ENCODE measurements at places on chromosomes 1 and 21. TPM values are rescaled to one million over a fixed set of nuclear protein-coding genes. Genes with fewer than 3 reads are reported as not detected.

DNA sequence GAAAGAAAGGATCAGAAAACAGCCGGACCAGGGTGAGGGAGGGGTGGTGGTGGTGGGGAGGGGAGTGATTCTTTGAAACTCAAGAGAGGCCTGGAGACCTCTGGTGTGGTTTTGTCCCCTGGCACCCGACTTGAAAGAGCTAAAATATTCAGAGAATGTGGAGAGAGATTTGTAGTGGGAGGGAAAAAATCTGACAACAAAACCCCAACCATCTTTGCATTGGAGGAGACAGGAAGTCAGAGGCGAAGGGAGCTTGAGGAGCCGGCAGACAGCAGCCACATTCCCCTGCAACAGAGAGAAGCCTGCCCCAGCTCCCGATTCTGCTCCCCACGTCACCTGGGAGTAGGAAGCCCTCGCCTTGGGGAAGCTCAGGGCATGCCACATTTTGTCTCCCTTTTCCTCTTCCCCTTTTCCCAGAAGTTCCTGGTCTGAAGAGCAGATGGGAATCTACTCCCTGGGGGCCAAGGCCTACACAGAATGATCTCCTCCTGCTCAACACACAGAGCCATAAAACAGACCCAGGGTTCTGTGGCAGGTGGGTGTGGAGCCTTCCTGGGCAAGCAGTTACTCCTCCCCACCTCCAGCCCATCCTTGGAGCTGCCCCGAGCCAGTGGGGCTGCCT, 84.9 kb downstream of the ITPKB start:
- DNase-seq = no peak

- peak; percentile 67 for DNase-seq
Measured at GRCh38 chr1:54229281-54229891, 29.4 kb downstream of the MRPL37 start.

GRCh38 chr1:203464226-203464625, 11.4 kb upstream of the PRELP start:
- peak; percentile 22 for DNase-seq

- DNase-seq = no peak
Measured at GRCh38 chr1:96475903-96476302, 245.7 kb upstream of the PTBP2 start.

DNA sequence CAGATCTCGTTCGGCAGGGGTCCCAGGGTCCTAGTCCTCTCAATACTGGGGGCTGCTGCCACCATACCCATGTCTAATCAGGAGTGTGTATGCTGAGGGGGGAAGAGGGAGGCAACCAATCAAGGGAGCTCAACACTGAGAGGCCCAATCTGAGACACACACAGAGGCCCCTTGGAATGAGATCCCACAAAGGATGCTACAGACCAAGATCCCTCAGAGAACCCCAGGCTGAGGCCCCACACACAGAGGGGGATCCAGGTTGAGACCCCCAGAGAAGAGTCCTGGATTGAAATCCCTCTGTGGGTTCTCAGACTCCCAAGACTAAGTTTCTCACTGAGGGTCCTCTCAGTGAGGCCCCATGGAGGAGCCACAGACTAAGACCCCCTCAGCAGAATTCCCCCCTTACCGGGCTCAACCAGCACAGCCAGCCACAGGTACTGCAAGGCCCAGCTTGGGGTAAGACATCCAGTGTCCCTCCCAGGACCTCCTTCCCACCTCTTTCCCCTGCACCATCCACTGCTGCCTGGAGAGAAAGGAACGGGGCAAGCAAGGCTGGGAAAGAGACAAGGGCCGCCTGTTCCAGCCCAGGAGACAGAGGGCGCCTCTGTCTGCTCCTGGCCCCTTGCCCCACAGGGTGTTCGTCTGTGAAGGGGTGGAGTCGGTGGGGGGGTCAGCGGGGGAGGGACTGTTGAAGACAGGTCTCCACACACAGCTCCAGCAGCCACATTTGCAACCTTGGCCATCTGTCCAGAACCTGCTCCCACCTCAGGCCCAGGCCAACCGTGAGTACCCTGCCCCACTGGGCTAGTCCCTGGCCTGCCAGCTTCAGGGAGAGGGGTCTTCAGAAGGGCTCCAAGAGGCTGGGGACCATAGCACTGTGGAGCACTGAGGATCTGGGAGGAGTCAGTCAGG, at the start of gene S100A1:
Gene S100A1 (plus strand): TSS at position 720 of the 912 bp plus-strand sequence. CDS start 2,088 bp downstream, outside the sequence.
- DNase-seq = no peak

Gene WLS
- 15.3 TPM for total RNA-seq

GRCh38 chr1:6163973-6164617, 16.0 kb downstream of the CHD5 start:
- no peak for DNase-seq

Gene NOS1AP
- 2.6 TPM for total RNA-seq

Gene ELAPOR1
- total RNA-seq = 0.80 TPM

DNA sequence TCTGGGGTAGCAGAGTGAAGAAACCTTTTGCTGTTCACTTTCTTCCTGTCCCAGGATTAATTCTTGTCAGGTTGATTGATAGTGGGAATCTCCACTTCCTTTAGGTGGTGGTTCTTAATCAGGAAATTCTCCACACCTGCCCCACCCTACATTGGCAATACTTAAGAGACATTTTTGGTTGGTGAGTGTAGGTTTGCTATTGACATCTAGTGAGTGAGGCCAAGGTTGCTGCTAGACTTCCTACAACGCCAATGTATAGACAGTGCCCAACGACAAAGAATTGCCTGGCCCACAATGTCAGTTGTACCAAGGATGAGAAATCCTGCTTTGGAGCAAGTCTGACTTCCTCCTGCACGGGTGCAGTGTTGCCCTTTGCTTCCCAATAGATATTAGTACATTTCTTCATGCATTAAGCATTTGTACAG, 38.5 kb downstream of the MAP3K7CL start:
- DNase-seq = peak; percentile 98

- DNase-seq = no peak
Measured at GRCh38 chr1:23051290-23051909, 32.1 kb downstream of the KDM1A start.

Gene RGSL1
- total RNA-seq = not detected

Gene DCST1
- not detected for total RNA-seq

DNA sequence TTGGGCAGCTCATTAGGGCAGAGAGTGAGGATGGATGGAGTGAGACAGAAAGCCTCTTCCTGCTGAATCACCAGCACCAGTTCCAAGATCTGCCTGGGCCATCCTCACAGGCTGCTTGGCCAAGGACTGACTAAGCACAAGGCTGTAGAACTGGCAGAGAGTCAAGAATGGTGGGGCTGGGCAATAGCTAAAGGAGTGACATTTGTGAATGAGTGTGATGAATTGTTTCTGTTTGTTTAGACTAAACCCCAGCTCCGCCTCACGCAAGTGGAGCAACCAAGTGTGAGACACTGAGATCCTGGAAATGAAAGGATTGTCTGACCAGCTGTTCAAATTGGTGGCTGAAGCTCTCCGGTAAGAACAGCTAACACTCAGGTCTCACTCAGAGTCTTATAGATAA, 38.6 kb downstream of the BRINP2 start:
- peak; percentile 98 for DNase-seq

DNA sequence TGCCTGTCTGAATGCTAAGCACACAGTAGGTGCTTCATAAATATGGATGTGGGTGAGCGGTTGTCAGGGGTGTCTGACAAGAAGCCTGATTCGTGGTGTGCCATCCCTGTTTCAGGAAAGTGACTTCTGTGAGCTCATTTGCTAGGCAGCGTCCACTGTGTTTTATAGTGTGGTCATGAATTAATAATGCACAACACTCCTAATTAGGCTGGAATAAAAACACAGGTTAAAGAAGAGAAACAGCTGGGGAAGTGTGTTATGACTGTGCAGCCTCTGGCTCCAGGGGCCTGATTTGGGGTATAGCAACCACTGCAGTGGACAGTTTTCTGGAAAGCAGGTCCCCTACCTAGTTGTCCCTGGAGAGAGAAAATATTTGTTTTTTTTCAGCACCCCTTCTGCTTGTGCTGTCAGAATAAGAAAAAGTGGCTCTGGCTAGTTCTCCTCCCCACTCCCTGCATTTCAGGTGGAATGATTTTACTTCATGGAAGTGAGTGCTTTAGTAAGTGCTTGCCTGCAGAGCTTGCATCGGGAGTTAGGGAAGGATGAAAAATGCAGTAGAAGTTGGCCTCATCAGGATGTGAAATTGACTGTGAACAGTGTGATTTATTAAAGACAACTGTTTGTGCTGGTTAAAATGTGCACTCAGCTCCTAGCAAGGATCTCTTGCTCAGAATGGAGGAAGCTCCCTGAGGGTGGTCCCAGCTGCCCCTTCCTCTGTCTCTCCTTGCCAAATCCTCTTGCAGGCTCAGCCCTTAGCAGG, 333.8 kb downstream of the HHAT start:
- DNase-seq = no peak

- DNase-seq = peak; percentile 100
Measured at GRCh38 chr1:218705911-218706893, 361.1 kb downstream of the TGFB2 start.

Gene IFNAR1
- 18.4 TPM for total RNA-seq

- no peak for DNase-seq
Measured at GRCh38 chr1:220315070-220315839, 43.0 kb upstream of the RAB3GAP2 start.

DNA sequence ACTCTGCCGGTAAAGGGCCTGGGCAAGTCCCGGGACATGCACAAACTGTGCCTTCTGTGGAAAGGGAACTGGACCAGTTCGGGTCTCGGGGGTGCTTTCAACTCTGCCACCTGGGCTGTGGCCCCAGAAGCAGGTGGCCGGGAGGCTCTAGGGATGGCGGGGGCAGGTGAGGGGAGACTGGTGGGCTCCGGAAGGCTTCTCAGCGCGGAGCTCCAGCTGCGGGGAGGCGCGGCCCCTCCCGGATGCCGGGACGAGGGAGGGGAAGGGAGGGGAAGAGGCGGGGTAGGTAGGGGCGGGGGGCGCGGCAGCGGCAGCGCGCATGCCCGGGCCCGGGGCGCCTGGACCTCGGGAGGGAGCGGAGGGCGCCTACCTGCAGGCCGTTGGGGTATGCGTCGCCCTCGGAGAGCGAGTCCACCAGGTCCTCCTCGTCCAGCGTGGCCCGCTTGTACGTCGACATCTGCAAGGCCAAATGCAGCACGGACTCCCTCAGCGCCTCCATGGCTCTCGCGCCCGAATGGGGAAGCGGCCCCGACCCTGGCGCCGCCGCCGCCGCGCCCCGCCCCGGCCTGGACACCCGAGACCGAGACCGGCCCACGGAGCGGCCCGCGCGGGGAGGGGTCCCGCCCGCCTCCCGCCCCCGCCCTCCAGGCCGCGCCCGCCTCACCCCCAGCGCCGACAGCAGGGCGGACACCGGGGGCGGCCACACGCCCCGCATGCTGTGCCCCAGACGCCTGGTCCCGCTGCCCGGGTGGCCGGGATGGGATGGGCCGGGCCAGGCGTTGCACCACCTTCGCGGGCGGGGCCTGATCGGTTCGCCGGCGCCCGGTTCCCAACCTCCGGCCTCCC, at the start of gene ECE1:
Gene ECE1 (minus strand): TSS at position 764 of the 846 bp plus-strand sequence. CDS start 49 bp downstream, at position 715.
- peak; percentile 49 for DNase-seq

GRCh38 chr1:197066719-197067456, at the start of gene F13B:
Gene F13B, minus strand, starts transcription at chr1:197067260. Its CDS starts 37 bp downstream, at chr1:197067223.
- peak; percentile 21 for DNase-seq

- DNase-seq = no peak
Measured at GRCh38 chr1:211344152-211344618, 17.6 kb downstream of the TRAF5 start.

- DNase-seq = peak; percentile 49
Measured at GRCh38 chr1:24878775-24879742, 51.0 kb downstream of the RUNX3 start.

Gene HSD11B1
- not detected for total RNA-seq

GRCh38 chr21:18298228-18298627, 53.6 kb downstream of the CHODL start:
- DNase-seq = no peak

DNA sequence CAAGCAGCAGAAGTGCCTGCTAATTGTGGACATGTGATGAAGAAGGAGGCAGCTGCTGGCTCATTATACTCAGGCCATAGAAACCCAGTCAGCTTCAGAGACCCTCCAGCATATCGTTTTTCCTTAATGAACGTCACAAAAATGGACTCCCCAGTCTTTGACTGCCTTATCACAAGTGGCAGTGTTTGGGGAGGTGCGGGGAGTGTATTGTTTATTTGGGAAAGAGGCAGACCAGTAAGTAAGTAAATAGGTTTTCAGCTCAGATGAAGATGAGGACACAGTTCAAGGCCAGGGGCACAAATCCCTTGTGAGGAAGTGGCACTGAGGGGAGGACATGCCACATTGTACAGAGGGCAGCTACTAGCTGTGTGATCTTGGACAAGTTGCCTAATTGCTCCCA, 43.5 kb upstream of the NRDC start:
- DNase-seq = no peak

GRCh38 chr1:155173478-155174323, at the start of gene TRIM46:
Gene TRIM46, plus strand, starts transcription at chr1:155173849. Its CDS starts 118 bp downstream, at chr1:155173967.
- peak; percentile 54 for DNase-seq

- peak; percentile 18 for DNase-seq
Measured at GRCh38 chr1:112507921-112508277, 866 bp upstream of the WNT2B start.

DNA sequence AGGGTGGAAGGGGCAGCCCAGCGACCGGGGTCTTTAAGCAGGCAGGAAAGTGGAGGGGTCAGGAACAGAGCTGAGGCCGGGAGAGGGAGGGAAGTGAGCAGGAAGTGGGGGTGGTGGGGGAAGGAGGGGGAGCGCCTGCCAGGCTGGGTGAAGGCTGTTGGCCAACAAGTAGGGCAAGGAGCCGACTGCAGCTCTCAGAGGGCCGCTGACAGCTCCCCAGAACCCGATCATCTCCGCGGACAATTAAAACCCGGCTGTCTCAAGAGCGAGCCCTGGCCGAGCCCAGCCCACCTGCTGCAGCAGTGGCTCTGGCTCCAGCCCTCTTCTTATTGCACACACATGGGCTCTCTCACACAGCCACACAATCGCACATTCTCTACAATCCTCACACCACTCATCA, 51.6 kb downstream of the GRIK3 start:
- DNase-seq = no peak

Gene MANEAL
- 47.6 TPM for total RNA-seq

- DNase-seq = peak; percentile 96
Measured at GRCh38 chr1:55310505-55310971, 95.4 kb upstream of the USP24 start.

GRCh38 chr1:29821605-29822004, 585.3 kb downstream of the PTPRU start:
- DNase-seq = no peak

GRCh38 chr1:156814571-156815260, 1.9 kb downstream of the SH2D2A start:
- DNase-seq = peak; percentile 57

Gene HES2
- total RNA-seq = 42.9 TPM

- peak; percentile 21 for DNase-seq
Measured at GRCh38 chr21:31660259-31660565, 719 bp downstream of the SOD1 start.
